Retina (tissue), 1 donor: ENCODE measurements at places on chromosomes 6 and 20.
A peak's percentile ranks its signal among the peaks of the same experiment; 100 is the strongest.

DNA sequence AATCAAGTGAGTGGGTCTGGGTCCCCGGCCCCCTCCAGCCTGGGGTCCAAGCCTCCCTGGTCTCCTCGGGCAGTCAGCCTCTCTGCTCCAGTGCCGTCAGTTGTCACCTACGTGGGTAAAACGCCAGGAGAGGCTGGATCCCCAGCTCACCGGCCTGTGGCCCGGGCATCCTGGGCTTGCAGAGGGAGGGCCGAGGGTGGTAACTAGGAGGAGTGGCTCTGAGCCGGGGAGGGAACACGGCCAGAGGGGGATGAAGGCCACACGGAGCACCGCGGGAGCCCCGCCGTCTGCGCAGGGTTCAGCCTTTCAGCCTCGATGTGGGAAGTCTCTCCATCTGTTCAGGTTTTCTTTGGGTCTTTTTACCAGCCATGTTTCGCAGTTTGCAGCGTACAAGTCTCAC is 29.5 kb upstream of the BHLHE23 start:
- no peak for DNase-seq

GRCh38 chr6:31266567-31267360 is 5.1 kb downstream of the HLA-C start:
- DNase-seq: no peak

DNA sequence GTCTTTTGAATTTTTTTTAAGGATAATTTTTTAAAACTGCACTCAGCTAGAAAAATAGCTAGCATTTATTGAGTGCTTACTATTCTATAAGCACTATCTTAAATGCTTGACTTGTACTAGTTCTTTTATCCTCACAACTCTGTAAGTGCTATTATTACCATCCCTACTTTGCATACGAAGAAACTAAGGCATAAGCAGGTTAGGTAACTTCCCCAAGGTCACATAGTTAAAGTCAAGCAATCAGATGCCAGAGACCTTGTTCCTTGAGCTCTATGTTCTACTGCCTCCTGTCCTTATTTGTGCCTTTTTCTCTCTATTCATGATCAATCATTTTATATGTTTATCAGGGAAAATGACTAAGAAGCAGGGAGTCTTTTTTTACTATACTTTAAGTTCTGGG is 65.0 kb downstream of the GCLC start:
- no peak for DNase-seq

- no peak for DNase-seq
Measured at GRCh38 chr20:433300-433975, 25.3 kb downstream of the RBCK1 start.

DNA sequence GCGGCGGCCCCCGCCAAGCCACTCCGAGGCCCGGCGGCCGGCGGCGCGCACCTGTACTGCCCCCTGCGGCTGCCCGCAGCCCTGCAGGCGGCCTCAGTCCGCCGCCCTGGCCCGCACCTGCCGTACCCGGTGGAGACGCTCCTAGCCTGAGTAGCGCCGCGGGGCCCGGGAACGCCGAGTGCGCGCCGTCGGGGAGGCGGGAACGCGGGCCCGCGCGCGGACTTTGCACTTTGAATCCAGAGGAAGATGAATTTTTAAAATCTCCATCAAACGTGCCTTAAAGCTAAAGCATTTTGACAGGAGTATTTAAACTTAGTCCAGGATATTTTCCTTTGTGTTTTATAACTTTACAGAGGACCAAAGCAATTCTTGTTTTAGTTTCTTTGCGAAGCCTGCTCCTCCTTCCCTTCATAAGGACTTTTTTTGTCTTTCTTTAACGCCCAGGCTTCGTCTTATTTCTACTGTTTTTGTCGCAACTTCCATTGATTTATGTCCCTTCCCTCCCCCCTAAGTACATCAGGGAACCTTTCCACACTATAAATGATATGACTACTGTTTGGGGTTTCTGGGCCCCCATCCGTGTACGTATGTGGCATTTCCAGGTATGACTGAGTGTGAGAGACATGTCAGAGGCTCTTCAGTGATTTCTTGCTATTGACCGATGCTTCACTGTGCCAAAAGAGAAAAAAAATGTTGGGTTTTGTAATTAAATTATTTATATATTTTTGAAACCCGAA is 2.0 kb downstream of the FOXQ1 start:
- DNase-seq: peak; percentile 48

GRCh38 chr6:70717038-70717801 is 49.5 kb downstream of the SMAP1 start:
- DNase-seq: no peak

DNA sequence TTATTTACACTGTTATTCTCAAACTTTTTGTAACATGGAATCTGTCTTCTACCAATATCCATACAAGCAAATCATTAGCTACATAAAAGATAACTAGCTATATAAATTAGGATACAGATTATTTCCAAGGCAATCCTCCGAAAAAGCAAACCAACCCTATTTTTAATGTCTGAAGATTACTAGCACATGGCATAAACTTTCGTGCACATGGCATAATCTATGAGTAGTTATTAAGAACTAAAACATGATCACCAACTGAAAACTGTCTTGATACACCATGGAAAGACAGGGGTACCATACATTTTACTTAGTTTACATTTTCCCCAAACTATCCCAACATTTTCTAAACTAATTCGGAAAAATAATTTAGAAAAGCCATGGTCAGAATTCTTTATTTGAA is 54.4 kb downstream of the CYP39A1 start:
- DNase-seq: no peak

GRCh38 chr6:22250486-22250885 is 46.4 kb downstream of the PRL start:
- peak; percentile 55 for DNase-seq

GRCh38 chr6:1622851-1623768 is 13.4 kb downstream of the FOXC1 start:
- DNase-seq: no peak
